ENCODE measurements at places on chromosomes 13 and 19.
A peak's percentile ranks its signal among the peaks of the same experiment; 100 is the strongest.

- DNase-seq, result no peak
Observed at GRCh38 chr13:91145571-91146205, 201.8 kb upstream of the MIR17HG start.

GRCh38 chr19:54955376-54955775 is 8.0 kb upstream of the NLRP7 start:
- DNase-seq, result no peak

DNA sequence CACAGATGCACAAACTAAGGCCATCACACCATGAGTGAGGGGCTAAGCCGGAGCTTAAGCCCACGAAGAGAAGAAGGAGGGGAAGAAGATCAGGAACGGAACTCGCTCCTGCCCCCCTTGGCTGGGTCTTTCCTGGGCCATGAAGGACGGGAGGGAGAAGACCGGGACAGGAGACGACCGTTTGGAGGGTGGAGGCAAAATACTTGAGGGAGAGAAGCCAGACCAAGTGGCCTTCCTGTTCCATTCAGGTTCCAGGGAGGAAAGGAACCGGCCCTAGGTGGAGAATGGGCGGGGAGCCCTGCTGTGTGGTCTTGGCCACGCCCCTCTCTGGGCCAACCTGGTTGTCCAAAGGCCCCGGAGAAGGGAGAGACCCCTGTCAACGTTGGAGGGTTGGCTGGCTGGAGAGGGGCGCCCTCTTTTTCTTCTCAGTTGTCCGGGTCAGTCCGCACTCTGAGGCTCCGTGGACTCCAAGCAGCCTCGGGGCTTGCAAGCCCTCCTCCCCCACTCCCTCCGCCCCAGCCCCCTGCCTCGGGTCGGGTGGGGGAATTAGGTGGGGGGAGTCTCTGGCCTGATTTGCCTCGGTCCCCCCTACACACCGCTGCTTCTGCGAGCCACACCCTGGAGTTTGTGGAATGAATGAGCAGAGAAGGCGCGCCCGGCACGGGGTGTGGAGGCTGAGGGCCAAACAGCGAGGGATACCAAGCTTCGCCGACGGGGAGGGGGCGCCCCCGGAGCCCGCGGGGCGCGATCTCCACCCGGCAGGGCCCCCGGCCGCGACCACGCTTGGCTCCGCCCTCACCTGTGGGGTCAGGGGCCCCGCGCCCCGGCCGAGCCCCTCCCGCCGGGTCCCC is 757 bp downstream of the FBN3 start:
- DNase-seq, result no peak

GRCh38 chr13:28451482-28452217 is 43.3 kb downstream of the FLT1 start:
- no peak for DNase-seq

GRCh38 chr13:42174344-42175162 is 97.4 kb upstream of the AKAP11 start:
- DNase-seq, result no peak

DNA sequence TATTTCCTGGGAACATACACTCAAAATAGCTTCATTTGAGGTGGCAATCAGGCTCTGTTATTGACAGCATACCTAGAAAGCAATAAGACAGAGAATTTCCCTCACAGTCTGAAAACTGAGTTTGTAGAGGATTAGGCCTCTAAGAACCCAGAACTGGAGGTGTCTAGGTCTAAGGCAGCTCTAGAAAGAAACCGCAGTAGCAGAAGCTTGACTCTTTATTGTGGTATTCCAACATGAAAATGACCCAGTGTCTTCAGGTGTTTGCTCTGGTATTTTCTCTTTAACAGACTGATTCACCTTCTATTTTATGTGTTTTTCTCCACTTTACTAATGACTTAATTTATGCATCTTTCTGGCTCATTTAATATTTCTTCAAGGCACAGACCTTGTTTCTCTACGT is 8.5 kb downstream of the COG6 start:
- DNase-seq, result no peak

DNA sequence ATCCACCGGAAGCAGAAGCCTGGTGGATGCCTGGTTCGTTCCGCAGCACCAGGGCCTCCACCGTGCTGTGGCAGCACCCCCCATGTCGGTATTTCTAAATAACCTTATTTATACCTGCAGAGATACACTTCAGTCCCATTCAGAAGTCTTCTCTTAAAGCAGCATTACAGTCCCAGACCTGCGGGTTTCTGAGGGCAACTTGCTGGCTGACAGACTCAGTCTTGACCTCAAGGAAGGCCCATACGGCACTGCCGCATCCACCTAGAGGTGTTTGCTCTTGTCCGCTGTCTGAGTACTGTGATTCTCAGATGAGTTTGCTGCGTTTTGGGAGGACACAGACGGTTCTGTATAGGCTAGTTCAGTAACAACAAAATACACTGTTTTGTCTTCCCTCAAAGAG is 16.9 kb upstream of the TEX29 start:
- no peak for DNase-seq

GRCh38 chr13:112255550-112256120 is 120.5 kb upstream of the SPACA7 start:
- DNase-seq, result no peak

- DNase-seq, result no peak
Observed at GRCh38 chr19:47485210-47485609, 1.2 kb upstream of the KPTN start.

DNA sequence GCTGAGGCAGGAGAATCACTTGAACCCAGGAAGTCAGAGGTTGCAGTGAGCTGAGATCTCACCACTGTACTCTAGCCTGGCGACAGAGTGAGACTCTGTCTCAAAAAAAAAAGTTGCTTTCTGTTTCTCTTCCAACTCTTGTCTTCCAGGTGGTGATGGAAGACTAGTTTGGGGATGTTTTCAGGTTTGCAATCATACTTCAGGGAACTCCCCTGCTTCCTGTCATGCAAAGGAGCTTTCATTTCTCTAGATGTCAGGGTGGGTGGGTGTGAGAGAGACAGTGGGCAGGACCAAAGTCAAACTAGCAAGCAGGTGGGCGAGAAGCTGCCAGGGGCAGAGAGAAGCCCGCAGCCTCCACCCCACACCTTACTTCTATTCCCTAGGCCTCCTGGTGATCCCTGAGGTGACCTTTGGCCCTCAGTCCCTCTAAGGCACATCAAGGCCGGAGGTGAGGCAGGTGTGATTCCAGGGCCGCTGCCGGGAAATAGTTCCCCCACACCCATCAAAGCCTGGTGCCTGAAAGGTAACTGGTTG is 25.7 kb downstream of the CCNE1 start:
- DNase-seq, result peak; percentile 68

DNA sequence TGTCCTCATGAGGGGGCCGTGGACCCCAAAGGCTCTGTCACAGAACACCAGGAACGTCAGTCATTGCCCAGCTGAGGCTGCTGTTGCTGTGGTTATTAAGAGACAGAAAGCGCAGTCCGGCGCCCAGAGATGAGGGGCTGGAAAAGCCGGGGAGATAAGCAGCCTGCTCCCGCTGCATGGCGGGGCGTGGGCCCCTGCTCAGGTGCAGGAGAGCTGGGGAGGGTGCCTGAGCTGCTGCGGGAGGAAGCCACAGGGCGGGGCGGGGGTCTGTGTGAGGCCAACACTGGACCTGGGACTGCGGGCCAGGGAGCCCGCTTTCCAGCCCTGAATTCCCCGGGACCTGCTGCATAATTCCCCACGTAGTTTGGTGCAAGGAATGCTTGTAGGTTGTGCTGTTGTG is 11.3 kb downstream of the SOX1 start:
- no peak for DNase-seq

- no peak for DNase-seq
Observed at GRCh38 chr19:2592824-2593223, 109.7 kb downstream of the GNG7 start.

GRCh38 chr13:44155422-44156293 is 218.0 kb upstream of the SERP2 start:
- DNase-seq, result no peak

DNA sequence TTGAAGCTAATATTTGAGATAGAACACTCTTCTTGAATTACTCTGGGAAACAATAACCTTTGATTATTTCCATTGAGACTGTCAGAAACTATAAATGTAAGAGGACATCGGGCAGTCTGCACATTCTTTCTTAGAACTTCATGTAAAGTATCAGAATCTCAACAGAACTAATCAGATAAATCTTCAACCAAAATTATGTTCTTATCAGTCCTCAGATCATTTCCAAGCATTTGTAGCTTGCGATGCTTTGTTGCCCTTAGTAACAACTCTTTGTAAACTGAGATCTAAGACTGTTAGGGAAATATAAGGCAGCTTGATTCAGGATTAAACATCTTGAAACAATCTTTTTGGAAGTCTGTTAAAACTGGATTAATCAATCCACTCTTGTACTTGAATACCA is 70.3 kb downstream of the FNDC3A start:
- DNase-seq, result no peak

GRCh38 chr13:44092078-44092970 is 212.6 kb downstream of the LACC1 start:
- DNase-seq, result no peak

GRCh38 chr19:31528261-31528660 is 179.0 kb upstream of the TSHZ3 start:
- DNase-seq, result no peak

GRCh38 chr13:99279637-99280036 is 21.5 kb upstream of the GPR18 start:
- no peak for DNase-seq

DNA sequence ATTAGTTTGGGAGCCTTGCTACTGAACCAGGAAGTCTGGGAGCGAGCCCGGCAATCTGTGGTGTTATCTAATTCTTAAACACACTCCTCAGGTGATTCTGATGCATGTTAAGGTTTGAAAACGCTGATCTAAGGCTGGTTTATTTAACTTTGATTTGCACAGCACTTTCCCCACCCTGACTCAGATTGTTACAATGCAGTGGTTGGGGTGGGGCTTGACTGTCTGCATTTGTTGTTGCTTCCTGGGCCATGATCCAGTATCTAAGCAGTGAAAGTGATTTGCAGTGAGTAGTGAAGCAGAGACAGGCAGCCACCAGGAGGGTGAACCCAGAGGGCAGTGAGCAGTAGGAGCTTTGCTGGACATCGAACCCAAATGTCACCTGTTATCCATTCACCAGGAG is 81.6 kb upstream of the ARGLU1 start:
- no peak for DNase-seq

GRCh38 chr19:42066075-42066754 is 3.8 kb downstream of the GRIK5 start:
- DNase-seq, result no peak

- no peak for DNase-seq
Observed at GRCh38 chr13:53198017-53198416, 169.4 kb downstream of the OLFM4 start.

GRCh38 chr13:25292301-25292700 is 5.0 kb upstream of the MTMR6 start:
- no peak for DNase-seq

- DNase-seq, result no peak
Observed at GRCh38 chr13:94683409-94683808, 28.9 kb downstream of the SOX21 start.

DNA sequence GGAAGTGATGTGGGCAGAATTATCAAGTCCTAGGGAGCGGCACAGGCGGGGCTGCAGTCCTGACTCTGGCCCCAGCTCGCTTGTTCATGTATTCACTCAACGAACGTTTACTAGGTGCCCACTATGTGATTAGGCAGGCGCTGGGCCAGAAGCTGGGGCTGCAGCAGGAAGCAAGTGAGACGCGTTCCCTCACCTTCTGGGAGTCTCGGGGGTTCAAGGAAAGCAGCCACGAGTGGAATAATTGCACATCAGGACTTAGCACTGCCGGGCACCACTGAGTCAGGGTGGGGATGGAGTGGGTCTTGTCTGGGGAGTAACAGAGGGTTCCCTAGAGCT is 2.5 kb upstream of the LMTK3 start:
- no peak for DNase-seq

GRCh38 chr13:113497217-113497616 is 6.7 kb upstream of the DCUN1D2 start:
- DNase-seq, result no peak

DNA sequence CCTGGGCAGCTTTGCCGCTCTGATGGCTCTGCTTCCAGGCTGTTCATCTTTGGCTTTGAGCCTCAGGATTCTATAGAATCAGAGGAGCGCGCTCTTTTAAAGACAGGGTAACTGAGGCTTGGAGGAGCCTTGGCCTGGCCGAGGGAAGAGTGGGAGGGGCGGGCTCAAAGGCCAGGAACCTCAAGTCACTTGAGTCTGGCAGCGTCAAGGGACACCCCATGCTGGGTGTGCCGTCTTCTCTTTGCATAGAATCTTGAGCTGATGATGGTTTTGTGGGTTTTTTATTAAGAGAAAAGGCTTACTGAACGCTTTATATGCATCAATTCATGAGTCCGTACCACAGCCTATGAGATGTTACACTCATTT is 1.1 kb downstream of the PGLS start:
- DNase-seq, result no peak

GRCh38 chr13:109642358-109642757 is 144.0 kb downstream of the IRS2 start:
- no peak for DNase-seq

DNA sequence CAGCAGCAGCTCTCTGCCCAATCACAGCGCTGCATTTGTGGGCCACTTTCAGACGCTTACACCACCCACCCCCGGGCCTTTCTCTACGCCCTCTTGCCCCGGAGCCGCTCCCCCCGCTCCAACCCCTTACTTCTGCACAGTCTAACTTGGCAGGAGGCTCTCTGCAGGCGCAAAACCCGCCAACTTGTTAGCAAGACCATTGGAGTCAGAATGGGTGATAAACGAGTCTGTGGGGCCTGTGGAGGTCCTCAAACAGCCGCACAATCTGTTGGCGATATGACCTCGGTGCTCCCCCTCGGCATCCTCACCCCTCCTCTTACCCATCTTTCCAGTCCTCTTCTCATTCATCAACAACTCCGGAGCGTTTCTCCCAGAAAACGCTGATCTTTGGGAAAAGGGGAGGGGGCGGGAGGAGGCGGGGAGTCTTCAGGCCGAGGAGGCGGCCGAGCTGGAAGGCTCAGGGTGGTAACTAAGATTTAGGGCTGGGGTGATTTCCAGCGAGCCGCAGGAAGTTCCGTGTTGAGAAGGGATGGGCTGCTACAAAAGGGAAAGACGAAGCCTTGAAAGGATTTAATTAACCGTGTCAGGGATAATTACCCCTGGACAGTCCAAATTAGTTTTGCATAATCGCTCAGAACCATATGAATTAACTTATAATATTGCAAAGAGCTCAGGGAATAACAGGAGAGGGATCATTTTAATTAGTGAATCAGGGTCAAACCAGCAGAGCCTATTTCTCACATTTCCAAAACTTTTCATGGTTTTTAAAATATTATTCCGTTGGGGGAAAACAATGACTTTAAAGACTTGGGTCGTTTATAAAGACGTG is 4.1 kb downstream of the SOX21 start:
- DNase-seq, result no peak
